Activated CD4-positive, alpha-beta T cell treated with anti-CD3 and anti-CD28 coated beads, Interleukin-2, amount 50 U/mL, for 24 hours (primary cell): ENCODE measurements at places on chromosomes 6 and 20.

DNA sequence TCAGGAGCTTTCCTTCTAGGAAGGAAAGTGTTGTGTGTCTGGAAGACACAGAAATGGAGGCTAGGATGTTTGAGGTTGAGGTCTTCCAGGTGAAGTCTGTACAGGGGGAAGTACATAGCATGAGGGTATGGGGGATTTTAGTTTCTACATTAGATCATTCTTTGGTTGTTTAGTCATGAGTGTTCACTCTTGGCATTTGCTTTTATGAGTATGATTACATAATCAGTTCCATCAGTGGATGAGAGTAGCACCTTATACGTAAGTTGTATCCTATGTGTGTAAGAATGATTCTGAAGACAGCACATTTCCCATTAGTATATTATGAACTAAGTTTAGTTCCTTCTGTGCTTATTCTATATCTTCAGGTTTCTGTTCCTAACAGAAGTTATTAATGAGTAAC is 1.9 kb downstream of the CDYL start:
- DNase-seq: no peak

GRCh38 chr20:57509665-57510237 is 15.2 kb downstream of the CTCFL start:
- no peak for DNase-seq

DNA sequence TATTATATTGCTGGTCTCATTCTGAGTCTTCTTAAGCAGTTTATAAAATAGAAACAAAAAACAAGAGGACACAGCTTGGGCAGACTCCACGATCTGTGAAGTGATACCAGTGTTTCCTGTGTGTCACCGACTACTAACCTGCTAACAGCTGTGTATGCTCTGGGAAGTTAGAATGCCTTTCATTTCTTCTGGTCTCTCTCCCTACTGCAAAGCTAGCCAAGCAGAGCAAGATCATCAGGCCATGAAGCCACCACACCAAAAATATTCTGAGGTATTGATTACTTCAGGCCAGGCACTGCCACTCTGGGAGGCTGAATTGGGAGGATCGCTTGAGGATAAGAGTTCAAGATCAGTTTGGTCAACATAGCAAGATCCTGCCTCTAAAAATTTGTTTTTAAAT is 46.9 kb upstream of the SMIM29 start:
- no peak for DNase-seq

DNA sequence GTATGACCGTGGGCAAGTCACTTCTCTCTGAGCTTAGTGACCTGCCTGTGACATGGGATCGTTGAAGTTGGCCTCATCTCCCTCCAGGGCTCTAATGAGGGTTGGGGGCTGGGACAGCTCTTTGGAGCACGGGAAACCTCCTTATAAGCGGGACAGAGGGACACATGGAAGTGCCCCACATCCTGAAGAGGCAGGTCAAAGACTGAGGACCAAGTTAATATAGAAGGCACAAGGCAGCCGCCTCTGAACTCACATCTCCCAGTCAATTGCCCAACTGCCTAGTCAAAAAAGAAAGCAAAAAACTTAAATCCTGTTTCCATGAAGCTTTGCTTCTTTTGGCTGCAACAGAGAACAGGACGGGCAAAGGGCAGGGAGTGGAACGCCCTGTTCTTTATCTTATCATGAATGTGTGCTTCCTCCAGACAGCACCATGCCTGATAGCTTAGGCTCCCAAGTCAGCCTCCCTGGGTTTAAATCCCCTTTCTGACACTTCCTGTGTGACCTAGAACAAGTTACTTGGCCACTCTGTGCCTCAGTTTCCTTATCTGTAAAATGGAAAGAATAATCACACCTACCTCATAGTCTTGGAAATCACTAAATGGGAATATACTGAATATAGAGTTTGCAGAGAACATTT is 27.1 kb downstream of the LBP start:
- no peak for DNase-seq

- DNase-seq: no peak
These were observed 104.3 kb upstream of the AGPAT4 start for GRCh38 chr6:161378115-161378514.

DNA sequence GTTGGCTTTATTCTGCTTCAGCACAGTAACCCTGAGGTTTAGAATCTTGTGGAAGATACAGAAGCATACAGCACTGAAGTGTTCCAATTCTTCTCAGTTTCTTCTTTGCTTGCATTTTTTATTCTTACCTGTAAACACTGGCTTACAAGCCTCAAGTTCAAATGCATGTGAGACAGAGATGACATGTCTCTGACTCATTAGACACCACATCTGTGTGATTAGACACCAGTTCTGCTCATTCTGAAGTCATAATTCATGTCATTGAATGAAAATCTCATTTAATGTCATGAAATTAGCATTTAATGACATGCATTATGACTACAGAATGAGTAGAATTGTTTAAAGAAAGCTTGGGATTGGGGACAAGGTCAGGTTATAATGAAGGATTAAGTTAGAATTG is 5.8 kb downstream of the GZF1 start:
- no peak for DNase-seq

DNA sequence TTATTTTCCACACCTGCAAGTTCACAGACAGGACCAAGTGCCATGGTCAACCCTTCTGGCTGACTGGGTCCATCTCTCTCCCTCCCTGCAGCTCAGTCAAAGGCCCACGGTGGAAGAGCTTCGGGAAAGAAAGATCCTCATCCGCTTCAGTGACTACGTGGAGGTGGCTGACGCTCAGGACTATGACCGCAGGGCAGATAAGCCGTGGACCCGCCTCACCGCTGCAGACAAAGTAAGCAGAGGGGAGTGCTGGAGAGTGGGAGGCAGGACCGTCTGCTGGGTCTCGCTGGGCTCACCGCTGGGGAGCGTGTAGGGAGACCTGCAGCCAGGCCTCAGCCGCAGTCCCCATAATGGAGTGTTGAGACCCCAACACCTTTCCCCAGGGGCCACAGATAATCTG is 45.0 kb downstream of the TBC1D7 start:
- DNase-seq: no peak

- no peak for DNase-seq
These were observed 90.0 kb downstream of the SASH1 start for GRCh38 chr6:148432462-148433195.

DNA sequence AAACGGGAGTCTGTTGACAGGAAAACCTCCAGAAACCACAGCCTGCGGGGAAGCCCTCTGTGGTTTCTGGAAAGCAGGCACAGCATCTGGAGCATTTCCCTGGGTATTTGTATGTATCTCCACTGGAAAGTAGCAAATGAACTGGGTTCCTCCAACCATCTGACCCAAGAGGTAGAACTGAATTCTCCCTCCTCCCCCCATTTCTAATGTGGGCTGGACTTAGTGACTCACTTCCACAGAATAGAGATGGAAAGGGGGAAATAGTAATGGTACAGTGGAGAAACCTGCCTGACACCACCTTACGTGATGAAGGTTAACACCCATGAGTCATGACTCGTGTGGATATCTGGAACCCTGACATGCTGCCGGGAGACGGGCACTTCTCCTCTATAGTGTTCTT is 51.9 kb upstream of the XRN2 start:
- DNase-seq: peak; percentile 12

GRCh38 chr6:124703541-124703940 is 258.7 kb upstream of the RNF217 start:
- no peak for DNase-seq

GRCh38 chr20:33676652-33677645 is 2.7 kb upstream of the NECAB3 start:
- no peak for DNase-seq

DNA sequence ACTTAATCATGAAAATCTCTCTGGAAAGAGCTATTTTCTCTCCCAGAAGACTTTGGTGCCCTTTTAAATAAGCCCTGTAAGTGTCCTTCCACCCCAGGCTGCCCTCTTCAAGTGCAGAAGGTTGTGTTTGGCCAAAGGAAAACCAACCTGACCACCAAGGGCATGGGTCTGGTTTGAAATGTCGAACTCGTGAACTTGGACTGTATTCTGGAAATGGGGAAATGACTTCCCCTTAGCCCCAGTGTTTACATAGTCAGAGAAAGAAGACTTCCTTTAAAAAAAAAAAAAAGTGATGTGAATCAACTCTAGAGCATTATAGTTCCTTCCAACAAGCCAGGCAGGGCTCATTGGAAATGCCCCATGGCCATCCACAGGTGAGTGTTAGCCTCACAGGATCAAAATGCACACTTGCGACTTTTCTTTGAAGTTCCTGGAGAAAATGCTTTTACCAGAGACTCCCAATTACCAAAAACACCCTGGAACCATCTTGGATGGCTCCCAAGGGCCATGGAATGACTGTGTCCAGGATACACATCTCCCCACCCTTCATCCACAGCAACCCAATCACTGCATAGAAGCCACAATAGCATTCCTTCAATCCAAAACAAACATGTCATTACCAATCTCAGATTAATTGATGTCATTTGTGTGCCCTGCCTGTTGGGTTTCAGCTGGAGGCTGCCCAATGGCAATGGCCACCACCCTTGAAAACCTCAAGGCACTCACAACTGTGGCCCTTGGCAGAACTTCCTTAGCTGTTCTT is 133.8 kb downstream of the CLIC5 start:
- no peak for DNase-seq

- DNase-seq: no peak
These were observed 46.7 kb downstream of the LRRN4 start for GRCh38 chr20:6007094-6007528.

GRCh38 chr6:88964509-88964908 is 1.1 kb upstream of the RNGTT start:
- no peak for DNase-seq

GRCh38 chr20:22321191-22321590 is 263.2 kb downstream of the FOXA2 start:
- DNase-seq: no peak

GRCh38 chr6:56556751-56557540 is 85.7 kb downstream of the DST start:
- no peak for DNase-seq

- DNase-seq: no peak
These were observed 194.0 kb upstream of the POU3F2 start for GRCh38 chr6:98640366-98640765.

DNA sequence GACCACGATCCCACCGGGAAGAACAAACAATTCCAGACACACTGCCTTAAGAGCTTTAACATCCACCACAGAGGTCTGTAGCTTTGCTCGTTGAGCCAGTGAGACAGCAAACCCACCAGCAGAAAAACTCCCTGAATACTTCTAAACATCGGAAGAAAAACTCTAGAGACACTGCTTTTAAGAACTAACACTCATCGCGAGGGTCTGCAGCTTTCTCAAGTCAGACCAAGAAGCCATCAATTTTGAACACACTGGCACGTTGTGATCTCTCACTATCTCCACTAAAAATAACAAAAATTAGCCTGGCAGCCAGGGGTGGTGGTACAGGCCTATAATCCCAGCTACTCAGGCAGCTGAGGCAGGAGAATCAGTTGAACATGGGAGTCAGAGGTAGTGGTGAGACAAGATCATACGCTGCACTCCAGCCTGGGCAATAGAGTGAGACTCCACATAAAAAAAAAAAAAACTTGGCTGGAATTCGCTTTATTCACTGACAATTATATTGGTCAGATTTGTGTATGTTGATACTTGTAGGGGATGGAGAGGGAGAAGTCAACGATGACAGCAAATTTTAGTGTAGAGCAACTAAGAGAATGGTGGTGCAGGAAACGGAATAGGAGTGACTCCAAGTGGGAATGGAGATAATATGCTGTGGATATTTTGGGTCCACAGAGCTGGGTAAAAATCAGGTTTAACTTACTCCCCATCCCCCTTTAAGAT is 860 bp upstream of the TMEM14C start:
- no peak for DNase-seq

- DNase-seq: no peak
These were observed 350.8 kb downstream of the RNGTT start for GRCh38 chr6:88612631-88613030.

GRCh38 chr20:34600892-34601653 is 42.6 kb downstream of the MAP1LC3A start:
- DNase-seq: no peak

DNA sequence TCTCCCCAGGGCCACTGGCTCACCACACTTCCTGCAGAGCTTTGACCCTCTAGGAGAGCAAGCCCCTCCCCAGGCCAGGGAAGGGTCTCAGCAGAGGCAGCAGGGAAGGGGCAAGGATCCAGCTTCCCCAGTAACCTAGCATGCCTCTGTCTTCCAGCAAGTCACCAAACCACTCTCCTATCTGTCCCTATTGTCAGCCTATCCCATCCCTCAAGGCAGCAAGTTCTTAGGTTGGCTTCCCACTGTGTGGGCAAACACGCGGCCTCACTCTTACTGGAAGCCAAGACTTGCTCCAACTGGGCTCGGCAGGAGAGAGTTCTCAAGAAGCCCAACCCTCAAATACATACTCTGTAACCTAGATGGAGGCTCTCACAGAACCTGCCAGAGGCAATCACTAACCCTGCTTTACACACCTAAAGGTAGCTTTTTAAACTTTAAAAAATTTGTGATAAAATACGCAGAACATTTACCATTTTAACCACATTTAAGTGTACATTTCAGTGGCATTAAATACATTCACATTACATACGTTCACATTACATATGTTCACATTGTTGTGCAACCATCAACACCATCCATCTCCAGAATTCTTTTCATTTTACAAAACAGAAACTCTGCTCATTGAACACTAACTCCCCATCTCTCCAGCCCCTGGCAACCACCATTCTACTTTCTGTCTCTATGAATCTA is 58.5 kb downstream of the MRPL14 start:
- no peak for DNase-seq

DNA sequence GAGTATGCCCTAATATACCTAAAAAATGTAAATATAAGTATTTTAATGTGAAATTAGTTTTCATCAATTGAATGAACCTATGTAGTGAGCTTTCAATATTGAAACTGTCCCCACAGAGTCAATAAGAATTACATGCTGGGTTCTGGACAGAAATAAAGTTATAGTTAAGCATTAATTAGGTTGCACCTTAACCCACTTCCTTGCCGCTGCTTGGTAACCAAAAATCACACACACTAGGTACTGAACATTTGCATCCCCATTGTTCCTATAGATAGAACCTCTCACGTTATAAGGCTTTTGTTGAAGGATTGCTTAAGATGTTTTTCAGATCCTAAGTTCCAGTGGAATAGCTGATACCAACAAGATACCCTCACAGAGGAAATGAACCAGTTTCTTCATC is 237.1 kb upstream of the OPRM1 start:
- no peak for DNase-seq

GRCh38 chr6:157841211-157841840 is 18.3 kb downstream of the SNX9 start:
- no peak for DNase-seq
